Islet precursor cell (in vitro differentiated cells): ENCODE measurements at places on chromosomes 1 and 21.

DNA sequence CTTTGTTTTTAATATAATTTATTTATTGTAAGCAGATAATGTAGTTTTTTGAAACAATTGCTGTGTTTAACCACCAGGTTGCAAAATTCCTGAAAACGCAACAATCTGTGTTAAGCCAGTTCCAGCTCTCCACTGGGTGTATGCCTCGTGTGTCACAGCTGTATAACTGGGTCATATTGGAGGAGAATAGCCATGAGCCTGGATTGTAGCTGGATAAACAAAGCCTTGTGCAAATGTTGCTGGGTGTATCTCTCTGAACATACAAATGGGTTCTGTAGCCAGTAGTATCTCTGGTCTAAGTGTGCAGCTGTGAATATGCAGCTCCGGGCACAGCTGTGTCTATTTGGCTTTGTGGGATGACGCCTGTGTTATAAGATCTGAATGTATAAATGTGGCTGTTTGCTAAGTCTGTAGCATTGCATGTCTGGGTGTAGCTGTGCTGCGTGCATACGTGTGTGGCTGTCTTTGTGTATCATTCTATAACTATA lies 2.8 kb downstream of the TCEA3 start:
- no peak for DNase-seq

GRCh38 chr1:36080801-36081200 lies 3.1 kb upstream of the TEKT2 start:
- no peak for DNase-seq

- DNase-seq, result peak; percentile 50
Observed at GRCh38 chr1:30275926-30276764, 447.2 kb downstream of the MATN1 start.

GRCh38 chr1:77649127-77649526 lies 33.3 kb downstream of the ZZZ3 start:
- no peak for DNase-seq

GRCh38 chr1:41404308-41404761 lies 43.1 kb downstream of the FOXO6 start:
- peak; percentile 83 for DNase-seq
